M059J (cell line): ENCODE measurements at places on chromosomes 4 and X.

GRCh38 chr4:144223661-144224060 lies 83.1 kb upstream of the GYPA start:
- DNase-seq: no peak

- DNase-seq: no peak
Measured at GRCh38 chr4:25658777-25659176, 3.1 kb downstream of the SLC34A2 start.

GRCh38 chr4:149055624-149056023 lies 613.4 kb upstream of the NR3C2 start:
- no peak for DNase-seq

- DNase-seq: peak; percentile 39
Measured at GRCh38 chr4:33649015-33649414, 2595.3 kb downstream of the ARAP2 start.

GRCh38 chr4:1547131-1547855 lies 136.8 kb downstream of the FAM53A start:
- no peak for DNase-seq

- no peak for DNase-seq
Measured at GRCh38 chr4:155407480-155407879, 30.7 kb upstream of the MAP9 start.

DNA sequence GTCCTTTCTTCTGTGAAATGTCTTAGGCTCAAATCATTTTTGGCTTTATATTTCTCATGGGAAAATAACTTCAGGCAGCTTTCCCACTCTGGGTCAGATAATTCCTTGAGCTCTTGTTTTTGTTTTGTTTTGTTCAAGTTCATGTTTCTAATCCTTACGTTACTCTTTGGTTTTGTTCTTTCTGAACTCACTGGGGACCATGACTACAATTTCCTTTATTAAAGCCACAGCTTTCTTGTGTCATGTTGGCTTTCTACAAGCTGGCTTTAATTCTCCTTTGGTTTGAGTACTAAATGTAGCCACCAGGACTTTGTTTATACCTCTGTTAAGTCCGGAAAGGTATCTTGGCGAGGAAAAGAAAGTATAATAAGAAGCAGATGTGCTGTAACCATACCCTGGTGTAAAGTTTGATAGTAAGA lies 30.8 kb upstream of the ANXA3 start:
- peak; percentile 19 for DNase-seq

GRCh38 chrX:66045894-66046293 lies 6.0 kb upstream of the VSIG4 start:
- DNase-seq: no peak

DNA sequence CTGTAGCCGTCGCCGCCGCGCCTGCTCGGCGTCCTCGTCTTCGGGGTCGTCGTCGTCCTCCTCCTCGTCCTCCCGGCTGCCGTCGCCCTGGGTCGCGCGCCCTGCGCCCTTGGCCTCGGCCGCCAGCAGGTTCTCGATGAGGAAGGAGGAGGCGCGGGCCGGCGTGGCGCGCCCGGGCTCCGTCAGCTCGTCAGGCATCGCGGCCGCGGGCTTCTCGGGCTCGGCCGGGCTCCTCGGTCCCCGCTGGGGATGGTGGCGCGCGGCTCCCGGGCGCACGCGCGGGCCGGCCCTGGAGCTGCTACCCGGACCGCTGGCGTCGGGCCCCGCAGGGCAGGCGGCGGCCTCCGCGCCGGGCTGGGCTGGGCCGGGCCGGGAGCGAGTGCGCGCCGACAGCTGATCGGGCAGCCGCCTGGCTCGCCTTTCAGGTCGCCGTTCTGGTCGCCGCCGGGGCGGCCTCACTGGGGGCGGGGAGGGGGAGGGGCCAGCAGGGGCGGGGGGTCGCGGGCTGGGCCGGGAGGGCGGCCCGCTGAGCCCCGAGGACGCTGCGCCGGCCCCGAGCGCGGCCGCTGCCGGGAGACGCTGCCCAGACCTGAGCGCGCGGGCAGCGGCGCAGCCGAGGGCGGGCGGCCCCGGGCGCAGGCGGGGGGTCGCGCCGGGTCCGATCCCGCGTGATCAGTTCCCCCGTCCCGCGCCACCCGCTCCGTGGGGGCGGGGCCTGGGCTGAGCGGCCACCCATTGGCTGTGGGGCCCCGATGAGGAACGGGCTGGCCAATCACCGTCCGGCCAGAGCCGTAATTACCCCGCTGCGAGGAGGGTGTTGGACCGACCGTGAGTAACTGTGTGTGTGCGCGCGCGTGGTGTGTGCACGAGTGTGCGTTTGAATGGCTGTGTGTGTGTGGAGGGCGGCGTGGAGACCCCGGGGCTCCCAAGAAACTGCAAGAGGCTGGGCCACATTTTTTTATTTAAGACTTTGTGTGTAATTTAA lies at the start of gene HMX1:
HMX1 (minus strand) TSS at position 423 of the 985 bp plus-strand sequence; CDS start at position 198, 225 bp downstream.
- DNase-seq: no peak

DNA sequence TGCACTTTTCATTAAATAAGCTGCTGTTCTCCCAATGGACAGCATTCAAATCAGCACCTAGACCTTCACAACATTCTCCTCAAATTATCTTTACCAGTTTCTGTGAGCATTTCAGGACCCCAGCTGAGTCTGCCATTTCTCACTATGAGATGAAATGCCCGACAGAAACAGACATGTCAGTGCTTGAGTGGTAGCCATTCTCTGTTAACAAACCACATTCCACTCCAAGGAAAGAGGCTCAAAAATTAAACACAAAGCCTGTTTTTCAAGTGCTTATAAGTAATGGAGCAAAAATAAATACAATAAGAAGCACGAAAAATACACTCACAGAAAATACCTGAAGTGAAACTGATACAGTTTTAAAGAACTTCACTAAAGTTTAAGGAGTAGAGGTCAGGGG lies 320.2 kb upstream of the PRPS2 start:
- DNase-seq: no peak

DNA sequence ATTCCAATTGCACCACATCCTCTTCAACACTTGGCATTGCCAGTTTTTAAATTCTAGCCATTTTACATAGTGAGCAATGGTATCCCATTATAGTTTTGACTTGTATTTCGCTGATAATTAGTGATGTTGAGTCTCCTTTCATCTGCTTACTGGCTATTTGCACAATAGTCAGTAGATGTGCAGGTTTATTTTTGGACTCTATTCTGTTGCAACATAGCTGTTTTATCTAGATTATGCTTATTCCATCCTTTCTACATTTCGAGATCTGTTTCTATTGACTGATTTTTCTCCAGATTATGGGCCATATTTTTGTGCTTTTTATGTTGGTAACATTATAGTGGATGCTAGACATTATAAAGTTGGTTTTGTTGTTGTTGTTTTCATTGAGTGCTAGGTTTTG lies 106.1 kb downstream of the WWC2 start:
- DNase-seq: no peak

- DNase-seq: no peak
Measured at GRCh38 chrX:130552444-130553073, 150.8 kb downstream of the RBMX2 start.

DNA sequence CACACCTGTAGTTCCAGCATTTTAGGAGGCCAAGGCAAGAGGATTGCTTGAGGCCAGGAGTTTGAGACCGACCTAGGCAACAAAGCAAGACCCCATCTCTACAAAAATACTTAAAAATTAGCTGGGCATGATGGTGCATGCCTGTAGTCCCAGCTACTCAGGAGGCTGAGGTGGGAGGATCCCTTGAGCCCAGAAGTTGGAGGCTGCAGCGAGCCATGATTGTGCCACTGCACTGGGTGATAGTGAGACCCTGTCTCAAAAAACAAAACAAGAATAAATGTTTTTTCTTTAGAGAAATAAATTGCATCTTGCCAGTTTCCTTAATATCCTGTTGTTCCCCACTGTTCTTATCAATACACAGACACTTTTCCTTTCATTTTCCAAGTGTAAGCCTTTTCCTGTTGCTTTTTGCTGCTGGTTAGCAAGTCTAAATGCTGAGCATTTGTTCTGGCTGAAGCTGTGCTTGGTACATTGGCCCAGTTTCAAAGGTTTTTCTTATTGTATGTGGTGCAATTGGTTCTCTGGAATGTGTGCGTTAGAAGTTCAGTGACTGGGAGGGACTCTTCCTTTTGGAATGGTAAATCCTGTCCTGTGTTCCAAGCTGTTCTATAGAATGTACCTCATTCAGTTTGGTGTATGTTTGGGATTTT lies 98.2 kb downstream of the AFF1 start:
- peak; percentile 48 for DNase-seq

GRCh38 chrX:150544222-150544787 lies 24.1 kb upstream of the MTM1 start:
- DNase-seq: peak; percentile 23

DNA sequence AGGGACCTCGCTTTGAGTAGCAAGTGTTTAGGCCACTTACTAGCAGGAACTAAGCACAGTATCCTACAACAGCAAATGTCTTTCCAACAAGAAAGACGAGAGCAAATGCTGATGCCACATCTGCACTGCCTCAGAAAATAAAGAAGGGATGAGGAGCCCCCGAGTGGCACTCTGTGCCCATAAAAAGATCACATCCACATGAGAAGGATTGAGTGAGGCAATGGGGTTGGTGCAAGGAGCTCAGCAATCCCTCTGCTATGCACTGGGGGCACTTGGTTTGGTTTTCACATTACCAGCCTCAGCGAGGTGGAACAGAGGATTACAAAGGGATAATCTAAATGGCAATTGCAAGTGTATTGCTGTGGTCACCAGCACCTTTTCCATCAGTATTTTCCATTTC lies 252.8 kb upstream of the SLC7A11 start:
- peak; percentile 58 for DNase-seq

DNA sequence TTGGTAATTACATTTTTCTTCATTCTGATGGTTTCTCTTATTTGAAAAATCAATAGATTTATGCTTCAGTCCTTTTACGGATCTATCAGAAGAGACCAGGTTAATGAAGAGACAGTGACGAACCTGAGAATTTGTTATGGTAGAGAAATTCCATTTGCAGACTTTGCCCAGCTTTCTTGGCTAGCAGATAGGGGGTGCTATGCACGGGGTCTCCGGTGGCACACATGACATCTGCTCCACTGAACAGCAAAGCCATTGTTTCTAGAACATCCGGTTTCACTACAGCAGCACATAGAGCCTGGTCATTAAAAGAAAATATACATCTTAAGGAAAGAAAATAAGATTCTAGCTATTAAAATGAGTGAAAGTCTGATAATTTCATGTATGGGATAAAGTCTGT lies 85.1 kb downstream of the ARAP2 start:
- DNase-seq: no peak

DNA sequence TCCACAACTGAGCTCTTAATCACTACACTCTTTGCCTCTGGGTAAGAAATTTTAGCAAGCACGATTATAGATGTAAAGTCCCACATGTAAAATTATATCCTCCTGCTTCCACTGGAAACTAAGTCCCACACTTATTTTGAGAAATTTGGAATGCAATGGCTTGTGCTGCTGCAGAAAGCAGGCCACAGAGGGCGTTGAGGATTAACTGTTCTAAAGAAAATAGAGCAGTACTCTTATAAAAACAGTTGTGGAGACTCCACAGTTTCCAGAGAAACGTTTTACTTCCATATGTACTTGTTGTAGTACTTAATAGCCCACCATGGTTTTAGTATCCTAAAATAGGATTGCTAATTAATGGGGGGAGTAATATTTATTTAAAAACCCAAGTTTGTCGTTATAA lies 1.7 kb upstream of the CENPC start:
- no peak for DNase-seq

GRCh38 chr4:37685161-37685822 lies 884 bp downstream of the RELL1 start:
- DNase-seq: peak; percentile 60

DNA sequence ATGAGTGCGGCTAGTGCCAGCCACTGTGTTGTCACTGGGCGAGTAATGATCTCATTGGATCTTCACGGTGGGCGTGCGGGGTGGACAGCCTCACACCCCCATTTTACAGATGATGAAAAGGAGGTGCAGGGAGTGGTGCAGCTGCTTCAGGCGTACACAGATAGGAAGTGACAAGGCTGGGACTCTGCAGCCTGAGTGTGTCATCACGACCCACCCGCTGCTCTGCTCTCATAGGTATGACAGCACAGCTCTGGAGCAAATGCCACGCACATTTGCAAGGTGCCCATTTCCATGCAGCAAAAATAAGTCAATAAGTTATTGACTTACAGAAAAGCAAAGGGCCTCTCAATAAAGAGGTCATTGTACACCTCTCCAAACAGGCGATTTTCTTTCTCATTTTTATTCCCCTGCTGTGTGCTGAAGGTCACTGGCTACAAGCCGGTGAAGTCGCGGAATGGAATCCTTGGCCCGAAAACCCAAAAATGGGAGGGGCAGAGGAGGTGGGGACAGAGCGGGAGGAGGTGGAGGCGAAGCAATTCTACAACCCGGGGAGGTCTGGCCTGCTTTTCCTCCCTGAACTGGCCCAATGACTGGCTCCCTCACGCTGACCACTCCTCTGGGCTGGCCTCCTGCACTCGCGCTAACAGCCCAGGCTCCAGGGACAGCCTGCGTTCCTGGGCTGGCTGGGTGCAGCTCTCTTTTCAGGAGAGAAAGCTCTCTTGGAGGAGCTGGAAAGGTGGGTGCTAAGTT lies at the start of gene SOD3:
SOD3 (plus strand) TSS at position 658 of the 750 bp plus-strand sequence. CDS start 3,949 bp downstream, outside the sequence.
- peak; percentile 85 for DNase-seq

GRCh38 chr4:136985683-136986082 lies 546.6 kb downstream of the PCDH18 start:
- no peak for DNase-seq

GRCh38 chr4:122861172-122861943 lies 34.7 kb downstream of the FGF2 start:
- no peak for DNase-seq

DNA sequence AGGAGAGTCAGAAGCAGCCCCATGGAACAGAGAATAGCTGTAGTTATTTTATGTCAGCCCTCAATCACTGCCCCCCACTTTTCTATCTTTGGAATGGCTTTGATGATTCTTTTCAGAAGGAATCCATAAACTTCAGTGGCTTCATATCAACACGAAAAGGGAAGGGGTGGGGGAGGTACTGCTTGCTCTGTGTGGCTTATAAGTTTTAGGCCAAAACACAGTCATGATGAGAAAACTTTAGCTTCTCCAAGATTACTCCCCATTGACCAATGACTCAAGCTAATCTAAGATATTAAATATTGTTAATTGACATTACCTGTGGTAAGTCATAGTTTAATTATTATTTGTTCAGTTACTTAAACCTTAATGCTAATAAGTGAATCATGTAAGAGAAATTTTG lies 669.6 kb upstream of the FAM241A start:
- no peak for DNase-seq

GRCh38 chr4:27844376-27844775 lies 983.7 kb downstream of the STIM2 start:
- no peak for DNase-seq

- DNase-seq: peak; percentile 33
Measured at GRCh38 chrX:134660627-134661026, 2.4 kb upstream of the PLAC1 start.

DNA sequence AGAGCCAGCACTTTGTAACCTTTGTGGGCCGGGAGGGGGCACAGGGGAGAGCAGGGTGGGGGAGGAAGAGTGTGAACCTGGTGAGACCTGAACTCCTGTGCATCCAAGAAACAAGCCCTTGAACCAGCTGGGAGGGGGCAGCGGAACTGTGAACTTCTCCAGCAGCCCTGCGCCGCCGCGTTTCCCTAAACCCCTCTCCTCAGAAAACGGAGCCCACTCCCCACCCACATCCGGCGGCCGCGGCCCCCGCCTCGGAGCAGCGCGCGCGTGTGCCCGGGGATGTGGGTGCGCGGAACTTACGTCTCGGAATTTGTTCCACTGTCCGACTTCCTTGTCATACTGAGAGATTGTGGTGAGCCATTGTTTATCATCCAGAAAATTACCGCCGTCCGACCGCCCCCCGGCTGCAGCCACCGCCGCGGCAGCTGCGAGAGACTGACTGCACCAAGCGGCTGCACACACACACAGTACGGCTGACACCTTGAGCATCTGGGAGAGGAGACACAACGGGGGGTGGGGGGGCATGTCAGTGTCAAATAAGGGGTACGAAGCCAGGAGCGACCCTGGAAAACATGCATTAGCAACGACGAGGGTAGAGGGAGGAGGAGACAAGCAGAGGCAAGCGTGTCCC lies 494 bp downstream of the SPOCK3 start:
- DNase-seq: peak; percentile 32

GRCh38 chrX:111041018-111041462 lies 55.0 kb upstream of the PAK3 start:
- peak; percentile 97 for DNase-seq
